ENCODE measurements at places on chromosomes 16 and 17.

- DNase-seq: no peak
Observed at GRCh38 chr17:57357392-57357784, 101.1 kb downstream of the MSI2 start.

DNA sequence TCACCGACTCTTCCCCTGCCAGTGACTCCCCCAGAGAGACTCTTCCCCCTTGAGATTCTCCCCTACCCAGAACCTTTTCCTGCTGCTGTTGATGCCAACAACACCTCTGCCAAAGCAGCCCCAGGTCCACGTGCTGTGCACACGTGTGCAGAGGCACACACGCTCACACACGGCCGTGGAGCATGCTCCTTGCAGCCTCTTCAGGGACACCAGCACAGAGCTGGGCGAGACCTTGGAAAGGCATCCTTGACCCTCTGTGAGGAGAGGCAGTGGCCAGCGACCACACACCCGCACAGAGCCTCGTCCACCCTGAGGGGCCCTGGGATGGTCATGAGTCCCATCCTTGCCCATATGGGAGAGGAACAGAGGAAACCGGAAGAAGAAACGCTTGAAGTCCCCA is 181.9 kb downstream of the RBFOX3 start:
- no peak for DNase-seq

GRCh38 chr16:57775661-57776469 is 26.4 kb downstream of the KIFC3 start:
- no peak for DNase-seq

- no peak for DNase-seq
Observed at GRCh38 chr17:65020284-65020683, 36.3 kb downstream of the GNA13 start.

- no peak for DNase-seq
Observed at GRCh38 chr16:55471448-55472097, 7.4 kb upstream of the MMP2 start.

- DNase-seq: no peak
Observed at GRCh38 chr17:41433586-41433985, 7.2 kb downstream of the KRT38 start.

DNA sequence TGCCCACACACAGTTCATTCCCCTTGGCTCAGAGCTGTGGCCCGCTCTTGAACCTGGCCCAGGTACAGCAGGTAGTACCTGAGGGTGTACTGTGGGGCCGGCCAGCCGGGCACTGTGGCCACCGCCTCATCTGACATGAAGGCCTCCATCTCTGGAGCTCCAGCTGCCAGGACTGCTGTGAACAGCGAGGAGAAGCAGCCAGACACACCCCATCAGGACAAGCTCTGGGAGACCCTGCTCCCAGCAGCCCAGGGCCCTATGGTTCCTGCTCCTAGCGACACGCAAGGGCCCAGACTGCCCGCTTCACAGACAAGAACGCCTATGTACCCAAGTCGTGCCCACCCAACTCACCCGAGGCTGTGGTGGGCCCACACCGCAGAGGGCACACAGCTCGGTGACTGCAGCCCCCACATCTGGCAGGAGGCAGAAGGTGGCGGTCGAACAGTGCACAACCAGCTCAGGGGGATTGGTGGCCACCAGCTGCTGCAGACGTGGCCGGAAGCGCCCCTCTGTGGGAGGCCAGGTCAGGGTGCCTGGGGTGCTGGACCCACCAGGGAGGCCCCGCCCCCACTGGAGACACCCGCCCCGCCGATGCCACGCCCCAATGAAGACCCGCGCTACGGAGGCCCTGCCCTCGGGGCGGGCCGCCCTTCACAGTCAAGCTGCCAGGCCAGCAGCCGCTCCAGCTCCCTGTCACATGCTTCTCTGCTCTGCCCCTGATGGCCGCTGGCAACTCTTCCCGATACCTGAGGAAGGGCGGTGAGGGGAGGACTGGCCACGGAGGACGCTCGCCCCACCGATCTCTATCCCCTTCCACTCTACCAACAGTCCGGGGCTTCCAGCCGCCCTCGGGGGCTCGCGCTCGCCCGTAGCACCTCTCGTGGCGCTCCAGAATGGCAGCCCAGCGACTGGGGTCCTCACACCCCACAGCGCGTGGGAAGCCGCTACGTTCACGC is 1.1 kb upstream of the STUB1 start:
- peak; percentile 51 for DNase-seq

GRCh38 chr17:58531661-58532554 is 17.5 kb upstream of the MTMR4 start:
- peak; percentile 42 for DNase-seq

GRCh38 chr16:10949424-10949970 is 5.1 kb downstream of the CLEC16A start:
- DNase-seq: no peak
